ENCODE measurements at places on chromosomes 11 and 22. TPM values are rescaled to one million over a fixed set of nuclear protein-coding genes. Genes with fewer than 3 reads are reported as not detected.

Gene APOL1
- total RNA-seq = 12.9 TPM

Gene TRIM48
- not detected for total RNA-seq

Gene SYTL2
- 28.3 TPM for total RNA-seq

Gene ARHGAP42
- 13.9 TPM for total RNA-seq

Gene OR4X2
- not detected for total RNA-seq

Gene PGA5
- total RNA-seq = not detected

Gene KCNQ1OT1
- total RNA-seq = 6.1 TPM

Gene BIRC3
- total RNA-seq = 0.64 TPM

Gene RAG2
- total RNA-seq = not detected

Gene OR4D5
- not detected for total RNA-seq

Gene OR5P2
- total RNA-seq = under 0.01 TPM

Gene KIF18A
- 25.0 TPM for total RNA-seq

Gene NOX4
- total RNA-seq = 5.2 TPM

Gene SYT12
- total RNA-seq = 0.43 TPM

Gene RNF26
- 5.8 TPM for total RNA-seq

Gene LMO1
- total RNA-seq = not detected

Gene ART1
- not detected for total RNA-seq

Gene KCNJ11
- not detected for total RNA-seq

Gene PRG3
- not detected for total RNA-seq

Measured in fibroblast of villous mesenchyme (primary cell).